ENCODE measurements at places on chromosomes 3 and 15.

DNA sequence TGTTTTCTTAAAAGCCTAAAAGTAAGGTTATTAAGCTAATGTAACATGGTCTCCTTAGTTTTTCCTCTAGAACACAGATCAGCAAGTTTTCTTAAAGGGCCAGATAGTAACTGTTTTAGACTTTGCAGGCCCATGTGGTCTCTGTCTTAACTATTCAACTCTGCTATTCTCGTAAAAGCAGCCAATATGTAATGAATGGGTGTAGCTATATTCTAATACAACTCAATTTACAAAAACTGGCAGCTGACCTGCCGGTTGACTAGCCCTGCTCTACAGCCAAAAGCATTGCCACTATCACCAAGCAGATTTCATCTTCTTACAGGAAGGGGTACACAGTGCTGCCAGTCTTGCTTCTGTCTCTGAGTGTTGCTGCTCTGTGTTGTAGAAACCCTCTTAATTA lies 27.4 kb downstream of the KCNMB3 start:
- DNase-seq = no peak

DNA sequence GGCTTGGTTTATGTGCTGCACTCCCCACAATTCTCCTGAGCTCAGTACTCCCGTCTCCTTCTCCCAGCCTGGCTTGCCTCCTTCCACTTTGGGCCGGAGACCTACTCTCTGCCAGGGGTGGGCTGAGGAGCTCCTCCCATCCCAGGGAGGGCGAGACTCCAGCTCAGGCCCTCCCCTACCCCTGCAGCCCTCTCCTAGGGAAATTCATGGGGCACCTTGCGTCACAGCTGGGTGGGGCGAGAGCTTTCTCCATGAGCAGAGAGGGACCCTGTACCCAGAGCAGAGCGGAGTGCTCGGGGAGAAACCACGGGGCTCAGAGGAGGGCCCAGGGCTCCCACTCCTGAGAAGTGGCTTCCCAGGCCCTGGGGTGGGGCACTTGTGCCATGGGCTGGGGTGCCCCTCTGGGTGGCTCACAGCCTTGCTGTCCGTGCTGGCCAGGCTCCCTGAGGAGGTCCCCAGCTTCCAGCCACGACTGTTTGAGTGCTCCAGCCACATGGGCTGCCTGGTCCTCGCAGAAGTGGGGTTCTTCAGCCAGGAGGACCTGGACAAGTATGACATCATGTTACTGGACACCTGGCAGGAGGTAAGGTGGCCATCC lies 13.3 kb downstream of the VILL start:
- no peak for DNase-seq

GRCh38 chr3:24741506-24741905 lies 246.9 kb upstream of the THRB start:
- no peak for DNase-seq

GRCh38 chr3:81249540-81250029 lies 511.9 kb downstream of the GBE1 start:
- peak; percentile 32 for DNase-seq
